ENCODE measurements at places on chromosomes 7 and 10. TPM values are rescaled to one million over a fixed set of nuclear protein-coding genes. Genes with fewer than 3 reads are reported as not detected.

Gene STEAP1B
- total RNA-seq: not detected

Gene PON3
- total RNA-seq: 31.0 TPM

Gene CALHM3
- 0.20 TPM for total RNA-seq

Gene PODXL
- total RNA-seq: 35.9 TPM

Gene HMX3
- total RNA-seq: not detected

Gene TMEM26
- 0.06 TPM for total RNA-seq

Gene ATRNL1
- 0.14 TPM for total RNA-seq

Gene UCMA
- total RNA-seq: not detected

Gene NKX1-2
- 0.06 TPM for total RNA-seq

Gene ALOX5
- 0.38 TPM for total RNA-seq

Gene PON1
- total RNA-seq: 0.64 TPM

Gene TAC1
- total RNA-seq: not detected

Gene OR2A5
- total RNA-seq: not detected

Gene CFAP46
- 1.5 TPM for total RNA-seq

Gene ENKUR
- total RNA-seq: 0.21 TPM

Gene METTL27
- 9.8 TPM for total RNA-seq

Gene SYT15
- 2.4 TPM for total RNA-seq

Gene ACSM6
- not detected for total RNA-seq

Gene RNF133
- not detected for total RNA-seq

Gene ERVW-1
- not detected for total RNA-seq

Gene FAM25G
- total RNA-seq: not detected

Gene TLX1
- not detected for total RNA-seq

Gene ECHDC3
- total RNA-seq: 8.4 TPM

Gene GIMAP1
- total RNA-seq: not detected
